ENCODE measurements at places on chromosomes 16 and 17. TPM values are rescaled to one million over a fixed set of nuclear protein-coding genes. Genes with fewer than 3 reads are reported as not detected.

DNA sequence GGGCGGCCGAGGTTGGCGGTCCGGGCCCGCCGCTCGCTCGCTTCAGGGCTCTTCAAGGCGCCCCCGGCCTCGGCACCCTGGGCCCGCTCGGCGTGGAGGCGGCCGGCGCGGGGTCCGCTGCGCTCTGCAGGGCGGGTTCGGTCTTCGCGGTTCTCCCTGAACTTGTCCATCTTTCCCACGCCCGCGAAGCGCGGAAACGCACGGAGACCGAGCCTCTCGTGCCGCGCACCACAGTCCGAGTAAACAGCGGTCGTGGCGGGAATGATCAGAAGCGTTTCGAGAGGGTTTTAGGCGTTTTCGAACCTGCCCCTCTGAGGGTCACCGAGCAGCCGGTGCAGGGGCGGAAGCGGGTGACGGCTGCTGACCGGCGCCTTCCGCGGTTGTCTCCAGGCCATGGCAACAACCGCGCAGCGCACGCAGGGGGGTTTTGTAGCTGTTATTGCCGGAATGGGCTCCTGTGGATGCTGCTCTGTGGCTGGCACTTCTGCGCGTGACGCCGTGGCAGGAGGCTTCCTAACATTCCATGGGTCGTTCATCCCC is 414 bp downstream of the NARF start:
- peak; percentile 38 for DNase-seq
- H3K4me1 ChIP-seq = peaks cover 22% of the 10 kb centered on the region
- 0 out of 2 replicates have a peak, but pooled peaks cover 2% of the 10 kb centered on the region for H3K36me3 ChIP-seq
- H3K27me3 ChIP-seq = no peaks in the 10 kb centered on the region
- peak overlapping the region; percentile 76 for H3K4me3 ChIP-seq
- H3K27ac ChIP-seq = peak overlapping the region; percentile 80

GRCh38 chr16:17229131-17229530 is 241.6 kb downstream of the XYLT1 start:
- no peak overlapping the region for H3K4me3 ChIP-seq
- no peaks in the 10 kb centered on the region for H3K4me1 ChIP-seq
- DNase-seq = no peak
- H3K36me3 ChIP-seq = no peaks in the 10 kb centered on the region
- H3K27ac ChIP-seq = no peak overlapping the region

DNA sequence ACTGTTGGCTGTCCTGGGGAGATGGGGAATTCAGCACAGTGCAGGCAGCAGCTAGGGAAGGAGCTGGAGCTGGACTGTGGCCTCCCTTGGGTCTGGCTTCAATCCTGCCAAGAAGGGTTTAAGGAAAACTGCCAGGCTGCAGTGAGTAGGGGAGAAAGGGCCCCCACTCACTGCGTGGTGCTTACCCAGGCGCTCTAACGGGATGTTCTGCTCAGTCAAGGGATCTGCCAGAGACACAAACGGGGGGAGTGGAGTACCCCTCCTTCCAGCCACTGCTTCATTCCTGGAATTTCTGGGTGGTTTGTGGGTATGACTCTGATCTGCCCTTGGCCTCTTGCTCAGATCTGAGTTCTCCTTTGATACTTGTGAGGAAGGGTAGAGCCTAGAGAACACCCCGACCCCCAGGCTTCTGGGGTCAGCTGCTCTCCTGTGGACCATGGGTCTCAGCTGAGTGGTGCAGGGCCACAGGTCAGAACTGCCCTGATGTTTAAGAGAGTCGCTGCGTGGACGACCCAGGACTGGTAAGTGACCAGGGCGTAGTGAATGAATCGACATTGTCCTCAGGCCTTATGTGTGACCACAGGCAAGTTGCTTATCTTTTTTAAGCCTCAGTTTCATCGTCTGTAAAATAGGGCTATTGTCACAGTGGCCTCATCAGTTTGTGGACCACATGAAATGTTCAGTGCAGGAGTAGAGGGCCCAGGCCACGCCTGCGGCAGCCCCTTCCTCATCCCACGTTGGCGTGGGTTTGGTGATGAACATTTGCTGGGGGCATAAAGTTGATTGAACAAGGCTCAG is 9.6 kb downstream of the CRISPLD2 start:
- H3K4me3 ChIP-seq = no peak overlapping the region
- no peaks in the 10 kb centered on the region for H3K27me3 ChIP-seq
- no peaks in the 10 kb centered on the region for H3K4me1 ChIP-seq

DNA sequence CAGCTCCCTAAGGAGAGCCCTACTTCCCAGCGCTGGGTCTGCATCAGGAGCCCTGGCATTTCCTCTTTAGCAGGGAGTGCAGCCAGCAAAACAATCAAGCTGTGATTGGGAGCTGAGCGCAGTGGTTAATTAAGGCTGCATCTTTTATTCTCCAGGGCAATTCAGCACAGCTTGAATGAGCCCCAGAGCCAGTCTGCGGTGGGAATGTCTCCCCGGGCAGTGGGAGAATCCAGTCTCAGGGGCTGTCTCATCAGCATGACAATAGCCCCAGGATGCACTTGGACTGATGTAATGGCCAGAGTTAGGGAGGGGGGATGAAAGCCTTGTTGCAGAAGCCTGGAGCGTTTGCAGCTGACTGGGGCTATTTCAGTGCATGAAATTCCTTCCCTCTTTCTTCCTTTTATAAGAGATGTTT is 292.6 kb upstream of the SOX9 start:
- H3K4me1 ChIP-seq = no peaks in the 10 kb centered on the region
- no peak overlapping the region for H3K27ac ChIP-seq
- DNase-seq = no peak
- H3K27me3 ChIP-seq = no peaks in the 10 kb centered on the region
- H3K4me3 ChIP-seq = no peak overlapping the region
- H3K36me3 ChIP-seq = no peaks in the 10 kb centered on the region

DNA sequence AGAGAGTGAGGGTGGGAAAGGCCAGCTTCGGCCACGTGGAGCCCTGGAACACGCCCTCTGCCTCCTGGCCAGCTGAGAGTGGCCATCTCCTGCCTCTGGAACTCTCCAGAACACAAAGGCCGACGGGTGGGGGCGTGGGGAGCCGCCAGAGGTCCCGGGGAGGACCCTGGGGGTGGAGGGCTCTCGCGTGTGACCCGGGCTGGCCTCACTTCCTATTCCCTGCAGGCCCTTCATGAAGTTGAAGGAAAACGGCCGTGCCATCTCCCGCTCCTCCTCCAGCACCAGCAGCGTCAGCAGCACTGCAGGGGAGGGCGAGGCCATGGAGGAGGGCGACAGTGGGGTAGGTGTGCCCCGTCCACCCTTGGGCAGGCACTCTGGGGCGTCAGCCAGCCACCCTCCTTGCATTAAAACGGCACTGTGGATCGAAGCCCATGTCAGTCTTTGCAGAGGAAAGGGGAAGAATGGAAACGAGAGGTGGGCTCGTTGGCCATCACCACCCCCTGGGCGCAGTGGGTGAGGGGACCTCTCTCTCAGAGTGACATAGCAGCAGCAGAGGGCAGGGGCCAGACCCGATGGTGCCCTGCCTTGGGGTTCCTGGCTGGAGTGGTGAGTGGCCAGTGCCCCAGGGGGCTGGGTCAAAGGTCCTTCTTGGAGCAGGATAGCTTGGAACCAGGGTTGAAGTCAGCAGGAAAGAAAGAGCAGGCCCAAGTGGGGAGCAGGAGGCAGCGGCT is 37.1 kb downstream of the OR1D5 start:
- peaks cover 3% of the 10 kb centered on the region for H3K36me3 ChIP-seq
- no peak overlapping the region for H3K27ac ChIP-seq
- no peaks in the 10 kb centered on the region for H3K4me1 ChIP-seq
- no peaks in the 10 kb centered on the region for H3K27me3 ChIP-seq
- H3K4me3 ChIP-seq = no peak overlapping the region
- DNase-seq = peak; percentile 25

DNA sequence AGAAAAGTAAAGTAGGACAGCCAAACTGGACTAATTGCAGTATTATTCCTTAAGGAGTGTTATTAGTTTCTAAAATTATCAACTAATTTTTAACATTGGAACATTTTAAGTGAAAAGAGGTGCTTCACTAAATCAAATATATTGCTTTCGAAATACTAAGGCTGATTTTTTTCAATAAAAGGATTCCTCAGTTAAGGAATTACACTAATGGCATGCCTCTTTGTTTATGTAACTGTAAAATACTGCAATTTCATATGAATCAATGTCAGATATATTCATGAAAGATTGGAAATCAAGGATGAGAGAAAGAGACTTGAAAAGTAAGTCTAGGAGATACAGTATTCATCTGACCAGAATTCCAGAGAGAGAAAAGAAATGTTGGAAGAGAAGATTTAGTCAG is 129.8 kb downstream of the TANC2 start:
- H3K27me3 ChIP-seq = no peaks in the 10 kb centered on the region
- H3K4me3 ChIP-seq = no peak overlapping the region
- H3K36me3 ChIP-seq = no peaks in the 10 kb centered on the region
- no peak overlapping the region for H3K27ac ChIP-seq
- H3K4me1 ChIP-seq = no peaks in the 10 kb centered on the region
- DNase-seq = no peak

DNA sequence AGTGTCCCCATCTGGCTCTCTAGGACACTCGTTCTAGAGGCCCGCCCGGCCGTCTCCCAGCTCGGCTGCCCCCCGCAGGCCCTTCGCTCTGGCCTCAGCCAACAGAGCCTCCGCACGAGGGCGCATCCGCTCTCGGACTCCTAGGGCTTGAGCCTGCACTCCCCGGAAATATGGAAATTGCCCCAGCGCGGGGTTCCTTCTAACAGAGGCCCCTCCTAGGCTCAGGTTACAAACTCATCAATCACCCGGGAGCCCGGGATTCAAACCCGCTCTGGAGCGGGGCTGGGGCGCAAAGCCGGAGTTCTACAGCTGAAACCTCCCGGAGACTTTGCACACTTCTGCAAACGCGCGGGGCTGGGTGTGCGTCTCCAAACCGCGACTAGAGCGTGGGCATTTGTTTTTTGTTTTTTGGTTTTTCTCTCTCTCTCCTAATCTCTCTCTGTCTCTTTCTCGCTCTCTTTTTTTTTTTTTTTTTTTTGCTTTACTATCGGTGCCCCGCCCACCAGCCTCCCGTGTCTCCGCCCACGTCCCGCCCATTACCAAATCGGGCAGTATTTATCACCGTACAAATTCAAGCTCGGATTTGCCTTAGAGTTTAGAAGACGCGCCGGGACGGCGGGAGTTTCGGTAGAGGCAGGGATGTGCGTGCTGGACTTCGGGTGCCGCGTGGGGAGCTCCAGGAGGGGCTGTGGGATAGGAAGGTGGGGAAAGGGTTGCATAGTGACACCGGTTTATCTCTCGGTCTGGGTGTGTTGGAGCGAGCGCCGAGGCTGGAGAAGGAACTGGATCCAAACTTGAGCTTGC is 2.4 kb upstream of the FOXL1 start:
- H3K27me3 ChIP-seq = no peaks in the 10 kb centered on the region
- H3K4me1 ChIP-seq = peaks cover 12% of the 10 kb centered on the region
- peak overlapping the region; percentile 85 for H3K27ac ChIP-seq

GRCh38 chr17:37107406-37108083 is 158.8 kb downstream of the AATF start:
- no peak overlapping the region for H3K27ac ChIP-seq
- H3K4me1 ChIP-seq = no peaks in the 10 kb centered on the region
- DNase-seq = no peak
- H3K4me3 ChIP-seq = no peak overlapping the region
- no peaks in the 10 kb centered on the region for H3K27me3 ChIP-seq

KIF22 gene
- total RNA-seq = 152 TPM

CRYBA1 gene
- not detected for total RNA-seq

TNFRSF17 gene
- not detected for total RNA-seq

CA5A gene
- total RNA-seq = 0.74 TPM

CDH11 gene
- not detected for total RNA-seq

MMP2 gene
- 0.14 TPM for total RNA-seq
